Activated naive CD8-positive, alpha-beta T cell treated with anti-CD3 and anti-CD28 coated beads for 36 hours (primary cell): ENCODE measurements at places on chromosomes 3 and 15. TPM values are rescaled to one million over a fixed set of nuclear protein-coding genes. Genes with fewer than 3 reads are reported as not detected.
A peak's percentile ranks its signal among the peaks of the same experiment; 100 is the strongest.

GRCh38 chr15:58731756-58732535, 17.6 kb downstream of the ADAM10 start:
- peaks cover 64% of the 10 kb centered on the region for H3K4me1 ChIP-seq
- DNase-seq = no peak
- H3K27me3 ChIP-seq = no peaks in the 10 kb centered on the region
- H3K27ac ChIP-seq = peak overlapping the region; percentile 42
- peaks cover 27% of the 10 kb centered on the region for H3K36me3 ChIP-seq

DNA sequence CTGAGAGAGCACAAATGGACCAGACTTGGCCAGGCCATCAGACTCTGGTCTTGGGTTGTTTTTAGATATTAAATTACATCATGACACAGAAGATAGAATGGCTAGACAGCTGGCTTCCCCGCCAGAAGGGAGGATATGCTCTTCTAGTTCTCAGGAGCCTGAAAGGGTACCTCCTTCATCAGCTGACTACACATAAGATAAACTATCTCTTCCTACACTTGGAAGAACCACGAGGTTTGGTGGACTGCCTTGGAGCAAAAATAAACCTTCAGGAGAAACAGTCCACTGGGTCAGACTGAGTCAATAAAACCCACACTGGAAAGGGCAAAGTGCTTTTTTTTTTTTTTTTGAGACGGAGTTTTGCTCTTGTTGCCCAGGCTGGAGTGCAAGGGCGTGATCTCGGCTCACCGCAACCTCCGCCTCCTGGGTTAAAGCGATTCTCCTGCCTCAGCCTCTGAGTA, 26.3 kb upstream of the DYNC1LI1 start:
- H3K27ac ChIP-seq = no peak overlapping the region
- no peaks in the 10 kb centered on the region for H3K4me1 ChIP-seq
- H3K27me3 ChIP-seq = peaks cover 7% of the 10 kb centered on the region
- no peak for DNase-seq
- H3K4me3 ChIP-seq = no peak overlapping the region

DNA sequence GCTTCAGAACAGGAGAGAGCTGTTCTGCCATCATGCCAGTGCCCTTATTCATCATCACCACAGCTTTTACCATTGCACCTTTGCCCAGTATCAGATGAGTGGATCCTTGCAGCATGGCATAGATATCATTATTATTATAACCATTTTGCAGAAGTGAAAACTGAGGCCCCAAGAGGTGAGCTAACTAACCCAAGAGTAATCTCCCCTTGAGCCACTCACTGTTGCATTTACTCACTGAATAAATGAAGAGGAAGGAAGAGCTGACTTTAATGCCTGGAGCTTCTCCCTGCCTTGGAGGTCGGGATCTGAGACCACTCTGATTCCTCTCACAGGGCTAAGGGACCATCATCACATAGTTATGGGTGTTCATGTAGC, 32.0 kb downstream of the HRH1 start:
- no peaks in the 10 kb centered on the region for H3K4me1 ChIP-seq
- no peak overlapping the region for H3K27ac ChIP-seq
- no peak overlapping the region for H3K4me3 ChIP-seq
- H3K27me3 ChIP-seq = peaks cover 15% of the 10 kb centered on the region
- no peaks in the 10 kb centered on the region for H3K36me3 ChIP-seq

- H3K27me3 ChIP-seq = no peaks in the 10 kb centered on the region
- no peaks in the 10 kb centered on the region for H3K4me1 ChIP-seq
- no peak for DNase-seq
- no peak overlapping the region for H3K27ac ChIP-seq
- no peaks in the 10 kb centered on the region for H3K36me3 ChIP-seq
- no peak overlapping the region for H3K4me3 ChIP-seq
Measured at GRCh38 chr3:164533275-164533674, 545.0 kb downstream of the SI start.

DNA sequence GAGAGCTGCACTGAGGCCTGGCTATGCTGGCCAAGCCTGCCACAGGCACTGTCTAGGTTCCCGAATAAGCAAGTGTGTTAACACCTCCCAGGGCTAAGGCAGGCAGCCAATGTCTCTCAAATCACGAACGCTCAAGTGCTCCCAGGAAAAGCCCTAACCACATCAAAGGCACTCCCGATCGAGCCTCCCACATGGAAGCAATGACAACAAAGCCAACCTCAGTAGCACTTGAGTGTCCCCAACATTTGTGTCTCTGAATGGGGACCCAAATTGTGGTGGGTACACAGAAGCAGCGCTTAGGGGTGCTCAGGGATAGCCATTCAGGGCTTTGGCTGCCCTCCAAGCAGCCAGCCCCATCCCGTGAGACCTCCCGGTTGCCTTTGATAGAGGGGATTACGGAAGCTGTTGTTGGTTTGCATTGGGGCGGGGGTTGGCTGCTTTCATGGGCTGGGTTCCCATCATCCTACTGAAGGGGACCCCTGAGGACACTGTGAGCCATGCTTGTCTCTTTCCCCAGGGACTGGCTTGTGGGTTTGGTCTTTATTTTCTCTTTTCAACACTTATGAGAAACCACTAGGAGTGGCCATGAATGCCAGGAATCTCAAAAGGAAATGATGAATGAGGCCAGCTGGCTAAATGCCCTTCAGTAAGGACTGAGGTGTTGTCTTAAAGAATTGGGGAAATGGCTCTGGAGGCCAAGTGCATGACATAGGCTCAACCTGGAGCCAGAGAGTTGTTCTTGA, 234.1 kb upstream of the FEZF2 start:
- no peaks in the 10 kb centered on the region for H3K27me3 ChIP-seq
- H3K27ac ChIP-seq = no peak overlapping the region
- H3K4me1 ChIP-seq = no peaks in the 10 kb centered on the region
- no peaks in the 10 kb centered on the region for H3K36me3 ChIP-seq
- DNase-seq = no peak

DNA sequence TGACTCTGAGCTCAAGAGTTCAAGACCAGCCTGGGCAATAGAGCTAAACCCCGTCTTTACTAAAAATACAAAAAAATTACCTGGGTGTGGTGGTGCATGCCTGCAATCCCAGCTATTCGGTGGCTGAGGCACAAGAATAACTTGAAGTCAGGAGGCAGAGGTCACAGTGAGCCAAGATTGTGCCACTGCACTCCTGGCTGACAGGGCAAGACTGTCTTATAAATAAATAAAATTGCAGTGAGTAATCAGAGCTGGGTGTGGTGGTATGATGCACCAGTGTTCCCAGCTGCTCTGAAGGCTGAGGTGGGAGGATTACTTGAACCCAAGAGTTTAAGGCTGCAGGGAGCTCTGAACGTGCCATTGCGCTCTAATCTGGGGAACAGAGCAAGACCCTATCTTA, 55.9 kb upstream of the GCNT3 start:
- H3K27ac ChIP-seq = no peak overlapping the region
- no peak for DNase-seq
- H3K4me1 ChIP-seq = no peaks in the 10 kb centered on the region

- peaks cover 5% of the 10 kb centered on the region for H3K36me3 ChIP-seq
- no peak overlapping the region for H3K27ac ChIP-seq
- H3K27me3 ChIP-seq = no peaks in the 10 kb centered on the region
- peaks cover 19% of the 10 kb centered on the region for H3K4me1 ChIP-seq
- no peak for DNase-seq
- no peak overlapping the region for H3K4me3 ChIP-seq
Measured at GRCh38 chr3:112446343-112446742, 52.9 kb downstream of the BTLA start.

KLHL6 gene
- total RNA-seq = 26.6 TPM

CPNE9 gene
- total RNA-seq = not detected
